ENCODE measurements at places on chromosomes 3 and 15. TPM values are rescaled to one million over a fixed set of nuclear protein-coding genes. Genes with fewer than 3 reads are reported as not detected.
A peak's percentile ranks its signal among the peaks of the same experiment; 100 is the strongest.

DNA sequence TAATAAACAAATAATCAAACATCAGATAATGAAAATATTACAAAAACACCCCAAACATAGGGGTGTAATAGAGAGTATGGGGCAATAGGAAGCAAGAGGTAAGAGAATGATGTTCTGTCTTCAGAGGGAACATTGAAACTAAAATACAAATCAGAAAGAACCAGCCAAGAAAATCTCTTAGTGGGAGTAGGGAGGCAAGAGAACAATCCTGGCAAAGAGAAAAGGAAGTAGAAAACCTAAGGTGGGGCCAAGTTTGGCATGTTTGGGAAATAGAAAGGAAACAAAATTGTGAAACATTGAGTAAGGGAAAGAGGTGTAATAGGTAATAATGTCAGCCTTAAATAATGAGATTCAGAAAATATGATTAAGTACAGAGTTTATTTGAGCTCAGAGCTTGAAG is 467.1 kb downstream of the RBMS3 start:
- DNase-seq = no peak

GRCh38 chr15:89566181-89566580 is 9.1 kb upstream of the TICRR start:
- DNase-seq = no peak

- DNase-seq = no peak
These were observed 19.7 kb upstream of the MAP6D1 start for GRCh38 chr3:183845090-183845489.

GRCh38 chr3:115217292-115217677 is 70.2 kb upstream of the ZBTB20 start:
- DNase-seq = no peak

DNA sequence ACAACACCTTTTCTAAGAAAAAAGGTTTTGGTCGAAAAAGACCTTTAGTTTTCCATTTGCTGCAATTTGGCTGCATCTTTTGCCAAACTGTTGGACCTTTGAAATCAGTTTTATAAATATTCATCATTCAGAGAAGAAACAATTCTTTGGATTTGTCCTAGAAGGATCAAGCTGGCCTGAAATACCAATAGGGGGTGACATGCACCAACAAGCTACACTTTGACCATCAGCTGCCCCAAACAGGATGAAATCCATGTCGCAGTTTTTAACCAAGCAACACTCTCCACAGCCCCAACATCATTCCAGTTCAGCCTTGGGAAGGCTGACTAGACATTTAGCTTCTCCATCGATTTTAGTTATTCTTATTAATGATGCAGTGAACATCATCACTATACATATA is 9.8 kb downstream of the RPL15 start:
- no peak for DNase-seq

- DNase-seq = no peak
These were observed 40.5 kb downstream of the KLF13 start for GRCh38 chr15:31367021-31367729.

- DNase-seq = peak; percentile 39
These were observed 121.7 kb upstream of the TPM1 start for GRCh38 chr15:62920682-62921502.

GRCh38 chr15:60052796-60053195 is 48.7 kb downstream of the FOXB1 start:
- peak; percentile 67 for DNase-seq

DNA sequence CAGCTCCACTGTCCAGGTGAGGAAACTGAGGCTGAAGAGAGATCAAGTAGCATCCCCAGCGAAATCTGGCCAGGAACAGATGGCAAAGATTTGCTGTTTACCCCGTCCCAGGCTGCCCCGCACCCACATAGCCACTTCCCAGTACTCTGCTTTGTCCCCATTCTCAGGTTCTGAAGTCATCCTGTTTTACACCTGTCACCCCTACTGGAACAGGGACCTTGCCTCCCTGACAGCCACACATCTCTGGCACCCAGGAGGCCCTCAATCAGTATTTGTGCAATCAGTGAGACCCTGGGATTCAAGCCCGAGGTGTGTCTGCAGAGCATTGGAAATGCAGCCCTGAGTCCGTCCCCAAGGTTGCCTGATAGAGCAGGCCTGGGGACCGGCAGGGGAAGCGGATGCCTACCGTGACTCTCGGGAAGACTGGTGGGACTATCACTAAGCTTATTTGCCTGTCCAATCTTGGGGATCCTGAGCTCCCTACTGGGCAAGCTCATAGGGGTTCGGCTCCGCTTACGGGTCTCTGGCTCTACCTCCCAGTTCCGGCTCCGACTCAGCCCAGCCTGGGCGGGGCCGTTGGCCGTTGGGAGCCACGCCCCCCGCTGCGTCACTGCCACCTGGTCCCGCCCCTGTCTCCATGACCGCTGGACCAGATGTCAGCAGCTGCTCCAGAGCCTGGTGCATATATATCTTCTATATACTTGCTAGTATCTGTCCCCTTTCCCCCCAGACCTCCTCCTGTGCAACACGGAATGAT is 17.5 kb upstream of the FANCD2 start:
- DNase-seq = peak; percentile 47

DNA sequence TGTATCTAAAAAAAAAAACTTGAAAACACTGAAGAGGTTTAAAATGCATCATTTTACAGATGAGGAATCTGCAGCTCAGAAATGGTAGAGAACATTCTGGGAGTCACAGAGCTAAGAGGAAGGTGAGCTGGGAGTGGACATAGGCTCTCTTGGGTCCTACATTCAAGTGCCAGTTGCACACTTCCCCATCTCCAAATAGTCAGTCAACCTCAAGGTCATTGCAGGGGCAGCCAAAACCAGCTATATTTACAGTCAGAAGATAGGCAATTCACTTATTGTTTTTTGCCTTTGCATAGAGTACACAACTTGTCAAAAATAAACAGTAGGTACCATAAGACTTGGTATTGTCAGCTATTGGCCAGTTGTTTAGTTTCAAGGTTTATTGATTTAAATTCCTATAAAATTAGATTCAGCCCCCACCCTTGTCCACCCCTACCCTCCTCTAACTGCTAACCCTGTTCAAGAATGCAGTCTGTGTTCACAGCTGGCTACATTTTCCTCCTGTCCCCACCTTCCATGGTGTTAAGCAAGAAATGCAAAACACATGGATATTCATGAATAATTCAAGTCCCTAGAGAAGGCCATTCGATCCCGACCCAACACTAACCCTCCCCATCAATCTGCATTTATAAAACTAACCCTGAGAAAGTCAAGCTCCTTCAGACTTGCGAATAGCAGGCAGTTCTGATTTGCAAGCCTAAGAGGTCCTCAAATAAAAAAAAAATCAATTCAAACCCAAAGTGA is 567.0 kb upstream of the MCTP2 start:
- no peak for DNase-seq

The RGMA gene
- not detected for total RNA-seq

The DNAH12 gene
- not detected for total RNA-seq

The SKOR1 gene
- total RNA-seq = not detected

The DLL4 gene
- total RNA-seq = 0.31 TPM

The PLA2G4D gene
- total RNA-seq = not detected
